Activated T-helper 2 cell treated with anti-CD3 and anti-CD28 coated beads, Interferon-gamma antibody, Interleukin-2, Interleukin-4, amounts not matched to agents 10 μg/mL and 5 μg/mL and 100 μg/mL, durations not matched to agents 14 hours and 24 hours and 36 hours (primary cell): ENCODE measurements at places on chromosomes 5 and 9.
A peak's percentile ranks its signal among the peaks of the same experiment; 100 is the strongest.

GRCh38 chr9:94719878-94720277 is 6.6 kb upstream of the AOPEP start:
- no peak for DNase-seq

GRCh38 chr9:109468927-109469326 is 29.2 kb downstream of the PTPN3 start:
- no peak for DNase-seq

GRCh38 chr9:124495126-124496074 is 11.8 kb downstream of the NR5A1 start:
- DNase-seq: no peak

DNA sequence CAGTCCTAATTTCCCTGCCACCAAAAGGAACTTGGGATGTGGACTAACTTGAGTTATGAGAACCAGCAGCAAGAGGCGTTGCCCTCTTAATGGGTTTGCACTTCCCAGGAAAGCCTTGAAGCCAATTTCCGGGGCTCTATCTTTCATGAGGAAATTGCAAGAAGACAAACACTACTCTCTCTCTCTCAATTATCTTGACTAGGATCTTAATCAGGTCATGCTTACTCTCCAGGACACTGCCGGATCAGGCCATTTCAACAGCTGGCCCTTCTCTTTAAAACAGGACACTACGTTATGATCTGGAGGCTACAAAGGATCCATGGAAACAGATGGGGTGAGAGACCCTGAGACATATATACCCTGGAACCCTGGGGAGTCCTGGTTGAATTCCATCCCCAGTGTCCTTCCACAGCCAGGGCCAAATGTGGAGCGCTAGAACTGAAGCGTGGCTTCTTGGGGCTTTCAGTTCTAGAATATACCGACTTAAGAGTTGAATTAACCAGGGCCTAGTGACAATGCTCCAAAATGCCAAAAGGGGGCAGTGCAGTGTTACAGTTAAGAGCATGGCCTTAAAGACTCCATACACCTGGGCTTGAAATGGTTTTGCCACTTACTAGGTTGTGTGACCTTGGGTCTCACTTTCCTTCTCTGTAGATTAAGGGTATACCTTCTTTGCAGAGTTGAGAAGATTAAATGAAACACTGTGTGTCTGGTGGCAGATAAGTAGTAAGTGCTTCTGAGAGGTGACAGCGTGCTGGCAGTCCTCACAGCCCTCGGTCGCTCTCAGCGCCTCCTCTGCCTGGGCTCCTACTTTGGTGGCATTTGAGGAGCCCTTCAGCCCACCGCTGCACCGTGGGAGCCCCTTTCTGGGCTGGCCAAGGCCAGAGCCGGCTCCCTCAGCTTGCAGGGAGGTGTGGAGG is 21.1 kb downstream of the FAM219A start:
- peak; percentile 38 for DNase-seq

DNA sequence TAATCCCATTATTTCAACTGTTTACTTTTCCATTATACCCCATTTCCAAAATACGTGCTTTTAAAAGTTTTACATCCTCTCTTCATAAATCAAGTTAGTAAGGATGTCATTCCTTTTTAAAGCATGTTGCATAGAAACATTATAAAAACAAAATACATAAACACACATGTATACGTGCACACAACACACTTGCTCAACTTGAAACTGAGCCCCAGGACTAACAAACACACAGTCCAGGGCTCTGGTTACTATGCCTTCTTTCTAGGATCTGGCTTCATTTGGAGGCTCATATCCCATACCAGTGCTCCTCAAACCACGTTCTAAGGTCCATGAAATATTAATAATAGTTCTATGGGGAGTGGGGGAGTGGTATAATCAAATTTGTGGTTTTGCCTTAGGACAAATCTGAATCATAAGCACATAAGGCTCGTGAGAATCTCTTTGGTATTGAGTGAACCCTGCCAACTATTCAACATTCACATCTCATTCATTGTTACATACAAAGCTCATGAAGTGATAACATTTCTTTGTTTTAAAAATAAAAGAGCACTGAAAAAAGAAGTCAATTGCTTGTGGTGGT is 55.2 kb downstream of the NFIB start:
- DNase-seq: no peak

DNA sequence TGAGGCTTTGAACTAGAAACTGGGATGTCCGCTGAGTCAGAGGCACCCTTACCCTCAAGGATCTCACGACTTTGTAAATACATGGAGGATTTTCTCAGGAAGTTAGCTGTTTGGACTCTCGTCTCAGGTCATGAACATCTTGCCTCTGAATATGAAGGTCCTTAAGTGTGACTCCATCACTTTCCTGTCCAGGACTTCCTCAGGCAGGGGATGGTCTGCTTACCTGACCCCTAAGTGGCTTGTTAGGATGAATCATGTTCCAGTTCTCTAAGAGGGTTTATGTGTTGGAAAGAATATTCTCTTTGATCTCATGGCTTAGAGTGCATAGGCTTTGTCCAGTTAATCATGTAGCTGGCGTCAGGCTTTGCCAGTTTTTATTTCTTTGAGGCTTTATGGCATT is 511.7 kb upstream of the KLF4 start:
- no peak for DNase-seq

GRCh38 chr5:38193015-38193581 is 65.3 kb upstream of the EGFLAM start:
- peak; percentile 37 for DNase-seq

DNA sequence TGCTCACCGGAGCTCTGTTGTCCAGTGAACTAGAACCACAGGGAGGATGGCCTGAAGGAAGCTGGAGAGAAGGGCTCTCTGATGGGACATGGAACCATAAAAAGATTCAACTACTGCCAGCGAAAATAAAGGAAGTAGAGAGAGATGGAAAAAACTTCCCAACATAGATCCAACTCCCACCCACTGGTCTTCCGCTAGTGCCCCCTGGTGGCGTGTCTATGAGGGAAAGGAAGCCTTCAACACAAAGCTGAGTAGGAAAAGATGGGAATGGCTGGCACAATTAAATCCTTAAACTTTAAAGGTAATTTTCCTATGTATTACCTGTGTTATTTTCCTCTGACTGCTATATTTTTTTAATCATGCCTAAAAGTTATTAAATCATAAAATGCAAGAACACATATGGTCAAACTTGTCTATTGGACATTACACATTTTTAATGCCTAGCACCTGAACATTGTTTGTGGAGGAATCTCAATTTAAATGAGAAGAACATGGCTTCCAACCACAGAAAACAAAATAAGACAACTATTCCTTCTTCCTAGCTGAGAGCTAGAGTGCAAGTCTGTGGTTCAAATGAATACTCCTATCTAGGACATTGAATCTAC is 51.5 kb downstream of the CEP120 start:
- no peak for DNase-seq

DNA sequence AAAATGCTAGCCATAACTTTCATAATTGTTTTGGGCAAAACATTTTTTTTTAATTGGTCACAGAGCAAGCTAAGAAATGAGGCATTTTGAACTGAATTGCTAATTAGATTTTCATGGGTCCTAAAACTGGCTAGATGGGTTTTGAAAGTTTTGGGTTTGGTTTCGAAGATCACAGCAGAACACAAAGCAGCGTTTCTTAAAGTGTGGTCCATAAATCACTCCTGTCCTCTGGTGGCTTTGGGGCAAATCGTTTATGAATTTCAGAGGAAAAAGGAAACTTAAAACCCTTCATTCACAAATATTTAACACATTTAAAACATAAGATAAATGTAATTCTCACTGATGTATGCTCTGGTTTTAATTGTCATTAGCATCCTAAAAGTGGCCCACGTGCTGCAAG is 503.7 kb downstream of the SPATA31D1 start:
- DNase-seq: no peak

GRCh38 chr9:88732128-88732527 is 197.2 kb downstream of the NXNL2 start:
- DNase-seq: no peak

DNA sequence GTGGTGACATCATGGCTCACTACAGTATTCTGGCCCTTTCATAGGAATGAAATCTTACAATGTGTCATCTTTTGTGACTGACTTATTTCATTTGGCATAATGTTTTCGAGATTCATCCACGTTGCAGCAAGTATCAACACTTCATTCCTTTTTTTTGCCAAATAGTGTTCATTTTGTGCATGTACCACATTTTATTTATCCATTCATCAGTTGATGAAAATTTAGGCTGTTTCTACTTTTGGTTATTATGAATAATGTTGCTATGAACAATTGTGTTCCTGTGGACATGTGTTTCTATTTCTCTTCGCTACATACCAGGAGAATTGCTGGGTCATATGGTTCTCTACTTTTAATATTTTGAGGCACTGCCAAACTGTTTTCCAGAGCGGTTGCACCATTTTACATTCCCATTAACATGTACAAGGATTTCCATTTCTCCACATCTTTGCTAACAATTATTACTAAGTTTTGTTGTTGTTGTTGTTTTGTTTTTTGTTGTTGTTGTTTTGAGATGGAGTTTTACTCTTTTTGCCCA is 43.5 kb downstream of the RMI1 start:
- no peak for DNase-seq

DNA sequence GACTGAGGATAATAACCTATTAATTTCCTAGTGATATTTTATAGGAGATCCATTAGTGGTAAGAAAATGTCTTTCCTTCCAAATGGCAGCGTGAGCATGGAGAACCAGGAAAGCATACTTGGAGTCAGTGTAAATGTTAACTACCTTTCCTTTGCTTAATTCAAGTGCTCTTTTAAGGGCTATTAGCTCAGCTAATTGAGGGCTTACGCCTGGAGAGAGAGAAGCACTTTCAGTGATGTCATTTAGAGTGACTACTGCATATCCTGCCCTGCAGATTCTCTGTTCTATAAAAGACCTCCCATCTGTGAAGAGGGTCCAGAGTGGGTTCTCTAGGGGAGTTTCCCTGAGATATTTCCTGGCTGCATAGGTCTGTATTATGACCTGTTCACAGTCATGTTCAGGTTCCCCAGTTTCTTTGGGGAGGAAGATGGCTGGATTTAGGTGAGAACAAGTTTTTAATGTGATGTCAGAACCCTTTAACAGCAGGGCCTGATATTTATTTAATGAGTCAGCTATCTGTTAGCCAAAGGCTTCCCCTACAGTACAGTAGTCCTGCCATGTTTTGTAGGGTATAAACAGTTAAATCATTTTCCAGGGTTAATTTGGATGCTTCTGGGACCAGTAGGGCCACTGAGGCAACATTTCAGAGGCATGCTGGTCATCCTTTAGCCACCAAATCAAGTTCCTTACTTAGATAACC is 89.6 kb downstream of the TRIM36 start:
- DNase-seq: no peak

GRCh38 chr9:125513668-125514413 is 193.2 kb downstream of the MAPKAP1 start:
- peak; percentile 13 for DNase-seq

DNA sequence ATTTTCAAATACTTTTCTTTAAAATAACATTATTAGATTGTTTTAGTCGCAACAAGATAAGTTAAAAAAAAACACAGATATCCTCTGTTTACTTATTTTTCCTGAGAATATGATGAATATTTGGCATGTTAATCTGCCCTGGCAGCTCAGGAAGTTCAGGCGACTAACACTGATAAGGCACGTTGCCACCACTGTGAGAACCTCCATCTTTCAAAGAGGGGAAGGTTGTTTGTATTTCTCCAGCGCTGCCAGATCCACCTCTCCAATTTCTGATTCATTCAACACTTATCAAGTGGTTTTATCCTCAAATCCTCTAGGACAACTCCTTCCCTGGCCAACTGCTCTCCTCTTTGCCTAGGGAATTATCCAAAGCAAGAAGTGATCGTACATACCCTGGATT is 21.8 kb downstream of the CTNNAL1 start:
- DNase-seq: no peak

DNA sequence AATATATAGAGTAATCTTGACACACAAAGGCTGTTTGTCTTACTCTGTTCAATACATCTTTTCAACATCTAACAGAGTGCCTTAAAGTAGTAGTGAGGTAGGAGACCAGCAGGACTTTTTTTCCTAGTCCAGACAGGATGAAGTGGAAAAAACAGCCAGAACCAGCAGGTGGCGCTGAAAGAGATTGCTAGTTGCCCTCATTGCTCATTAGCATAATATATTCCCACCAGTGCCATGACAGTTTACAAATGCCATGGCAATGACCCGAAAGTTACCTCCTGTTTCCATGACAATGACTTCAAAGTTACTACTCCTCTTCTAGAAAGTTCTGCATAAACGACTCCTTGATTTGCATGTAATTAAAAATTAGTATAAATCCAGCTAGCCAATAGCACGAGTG is 387.4 kb downstream of the ACTL7B start:
- DNase-seq: no peak

- DNase-seq: no peak
Measured at GRCh38 chr9:91873637-91874051, 76.4 kb downstream of the ROR2 start.

GRCh38 chr5:68367287-68367686 is 151.7 kb downstream of the PIK3R1 start:
- DNase-seq: no peak

DNA sequence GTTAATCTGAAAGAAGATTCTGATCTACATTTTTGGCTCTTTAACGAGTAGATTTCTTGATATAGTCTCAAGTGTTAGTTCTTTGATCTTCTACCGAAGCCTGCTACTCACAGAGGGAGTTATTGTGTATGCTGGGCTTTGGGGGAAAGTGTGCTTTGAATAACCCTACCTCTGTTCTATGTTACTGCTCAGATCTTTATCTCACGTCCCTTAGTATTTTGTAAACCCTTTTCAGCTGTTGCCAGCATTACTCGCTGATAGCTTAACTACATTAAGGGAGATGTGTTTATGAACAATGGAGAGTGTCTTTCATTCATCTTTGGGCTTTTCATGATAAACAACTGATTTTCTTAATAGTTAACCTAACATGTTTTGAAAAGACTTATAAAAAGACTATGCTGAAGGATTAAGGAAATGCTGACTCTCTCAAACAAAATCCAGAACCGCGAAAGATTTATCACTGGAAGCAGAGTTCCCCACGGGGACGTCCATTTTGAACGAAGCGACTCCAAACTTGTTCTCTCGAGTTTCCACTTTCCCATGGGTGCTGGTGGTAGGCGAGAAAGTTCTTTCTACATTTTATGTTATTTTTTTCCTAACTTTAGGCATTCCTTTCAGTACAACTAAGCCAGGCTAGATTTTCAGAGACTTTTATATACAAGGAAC is 27.9 kb upstream of the ALDH1A1 start:
- DNase-seq: no peak

DNA sequence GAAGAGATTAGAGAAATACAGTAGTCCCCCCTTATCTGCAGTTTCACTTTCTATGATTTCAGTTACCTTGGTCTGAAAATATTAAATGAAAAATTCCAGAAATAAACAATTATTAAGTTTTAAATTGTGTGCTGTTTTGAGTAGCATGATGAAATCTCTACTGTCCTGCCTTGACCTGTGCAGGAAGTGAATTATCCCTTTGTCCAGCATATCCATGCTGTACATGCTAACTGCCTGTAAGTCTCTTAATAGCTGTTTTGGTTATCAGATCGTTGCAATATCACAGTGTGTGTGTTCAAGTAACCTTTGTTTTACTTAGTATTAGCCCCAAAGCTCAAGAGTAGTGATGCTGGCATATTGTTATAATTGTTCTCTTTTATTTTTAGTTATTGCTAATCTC is 11.2 kb upstream of the JAK2 start:
- DNase-seq: no peak
